Smooth muscle cell of bladder (primary cell): ENCODE measurements at places on chromosomes 7 and 10. TPM values are rescaled to one million over a fixed set of nuclear protein-coding genes. Genes with fewer than 3 reads are reported as not detected.

The GSTO2 gene
- total RNA-seq: 2.0 and 3.3 TPM in 2 replicates

The ANLN gene
- total RNA-seq: 7.4 and 8.1 TPM in 2 replicates

The OPALIN gene
- total RNA-seq: not detected in 2 replicates

The TPK1 gene
- 2.3 and 2.6 TPM in 2 replicates for total RNA-seq

The SFTPA1 gene
- not detected in 2 replicates for total RNA-seq

The ZNF503 gene
- total RNA-seq: 4.7 and 6.8 TPM in 2 replicates

The RNF32 gene
- 1.1 and 1.4 TPM in 2 replicates for total RNA-seq

The CEP41 gene
- total RNA-seq: 6.5 and 7.4 TPM in 2 replicates

The AFAP1L2 gene
- 0.09 and 0.14 TPM in 2 replicates for total RNA-seq

The PRR15 gene
- total RNA-seq: 0.28 and 0.83 TPM in 2 replicates

The PTF1A gene
- not detected in 2 replicates for total RNA-seq

The ZNF800 gene
- total RNA-seq: 7.9 and 10.0 TPM in 2 replicates

The ESYT2 gene
- 94.4 and 115 TPM in 2 replicates for total RNA-seq

The CALML3 gene
- under 0.01 TPM in 1 of 2 replicates, not detected in the other for total RNA-seq

The HKDC1 gene
- total RNA-seq: 0.28 and 0.74 TPM in 2 replicates

The HACD1 gene
- total RNA-seq: 24.7 and 41.5 TPM in 2 replicates

The GPNMB gene
- 58.6 and 163 TPM in 2 replicates for total RNA-seq

The SPDYE6 gene
- not detected in 2 replicates for total RNA-seq

The FRMPD2 gene
- under 0.01 TPM in 1 of 2 replicates, not detected in the other for total RNA-seq

The TAX1BP1 gene
- total RNA-seq: 100.0 and 123 TPM in 2 replicates

The SPAM1 gene
- total RNA-seq: not detected in 2 replicates

The GRID2IP gene
- total RNA-seq: not detected in 2 replicates

The PTPRN2 gene
- total RNA-seq: 0.71 and 0.74 TPM in 2 replicates

The GIMAP4 gene
- total RNA-seq: 0.28 TPM in 1 of 2 replicates, not detected in the other

The NAT16 gene
- total RNA-seq: not detected in 2 replicates
